Amniotic stem cell (primary cell): ENCODE measurements at places on chromosomes 12 and 14.

DNA sequence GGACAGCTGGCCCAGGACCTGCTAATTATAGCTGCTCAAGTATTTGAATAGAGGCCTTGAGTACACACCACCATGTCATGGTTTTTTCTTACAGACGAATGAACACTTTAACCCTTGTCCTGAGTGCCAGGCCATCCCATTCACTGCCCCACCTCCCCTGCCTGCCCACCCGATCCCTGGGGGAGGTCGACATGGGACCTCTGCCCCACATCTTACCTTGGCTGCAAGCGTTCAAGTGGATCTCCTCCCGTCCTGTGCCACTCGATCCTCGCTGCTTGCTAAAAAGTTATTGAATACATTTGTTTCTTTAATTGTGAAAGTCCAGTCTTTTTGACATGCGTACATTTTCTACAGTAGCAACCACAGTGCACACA is 10.3 kb downstream of the RTL1 start:
- DNase-seq: no peak

- no peak for DNase-seq
Observed at GRCh38 chr12:53464685-53465418, 12.9 kb downstream of the PCBP2 start.

DNA sequence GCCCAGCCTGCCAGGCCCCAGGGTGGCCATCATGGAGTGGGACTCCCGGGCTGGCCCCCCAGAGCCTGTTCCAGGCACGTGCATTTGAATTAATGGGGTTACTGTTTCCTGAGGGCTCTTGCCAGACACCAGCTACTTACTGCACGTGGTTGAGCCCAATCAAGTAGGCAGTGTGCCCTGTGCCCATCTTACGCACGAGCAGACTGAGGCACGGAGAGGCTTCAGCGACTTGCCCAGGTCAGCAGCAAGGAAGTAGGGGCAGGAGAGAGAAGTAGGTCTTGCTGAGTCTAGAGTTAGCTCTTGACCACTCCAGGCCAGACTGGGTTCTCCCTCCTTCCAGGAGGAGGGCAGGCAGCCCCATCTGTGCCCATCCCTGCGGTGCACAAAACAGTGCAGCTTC is 67.7 kb downstream of the DIO3 start:
- no peak for DNase-seq

- no peak for DNase-seq
Observed at GRCh38 chr12:62215506-62215905, 44.7 kb upstream of the USP15 start.

DNA sequence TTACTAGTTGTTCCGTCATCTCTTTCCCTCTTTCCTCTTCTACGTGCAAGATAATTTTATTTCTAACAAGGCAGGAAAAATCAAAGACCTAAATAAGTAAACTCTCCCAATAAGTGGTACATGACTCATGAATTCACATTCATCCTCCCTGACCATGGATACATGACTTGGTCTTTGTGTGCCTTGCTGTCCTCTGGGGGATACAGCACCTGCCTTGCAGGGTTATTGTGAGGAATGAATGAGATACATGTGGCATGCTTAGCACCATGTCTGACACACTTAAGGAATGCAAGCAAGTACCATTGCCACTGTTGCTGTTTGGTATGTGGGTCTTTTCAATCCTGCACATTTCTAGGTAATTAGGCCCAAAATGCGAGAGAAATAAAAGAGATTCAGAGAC is 208.4 kb downstream of the DPF3 start:
- DNase-seq: no peak

DNA sequence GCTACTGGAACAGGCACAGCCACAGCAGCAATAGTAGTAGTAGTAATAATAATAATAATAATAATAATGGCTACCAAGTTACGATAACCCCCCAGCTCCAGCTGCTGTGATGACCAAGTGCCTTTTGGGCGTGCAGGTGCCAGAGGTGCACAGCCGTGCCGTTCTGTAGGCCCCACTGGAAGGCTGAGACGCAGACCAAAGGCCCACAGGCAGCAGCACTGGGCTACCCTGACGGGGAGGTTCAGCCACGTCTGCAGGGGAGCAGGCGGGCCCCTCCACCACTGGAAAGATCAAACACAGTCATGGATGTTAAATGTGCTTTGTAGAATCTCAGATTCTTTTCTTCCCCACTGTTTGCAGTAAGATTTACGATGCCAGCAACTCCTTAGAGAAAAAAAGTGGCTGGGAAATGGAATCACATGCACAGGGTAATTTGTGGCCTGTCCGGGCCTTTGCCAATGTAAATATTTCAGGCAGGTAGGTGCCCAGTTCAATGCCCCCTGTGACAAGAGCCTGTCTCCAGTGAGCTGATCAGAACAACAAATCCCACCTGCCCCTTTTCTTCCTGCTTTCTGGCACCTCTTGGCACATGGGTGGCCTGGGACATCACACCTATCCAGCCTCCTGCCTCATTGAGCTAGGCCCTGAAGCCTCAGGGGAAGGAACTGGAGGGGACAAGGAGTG is 32.6 kb downstream of the CCDC85C start:
- no peak for DNase-seq

DNA sequence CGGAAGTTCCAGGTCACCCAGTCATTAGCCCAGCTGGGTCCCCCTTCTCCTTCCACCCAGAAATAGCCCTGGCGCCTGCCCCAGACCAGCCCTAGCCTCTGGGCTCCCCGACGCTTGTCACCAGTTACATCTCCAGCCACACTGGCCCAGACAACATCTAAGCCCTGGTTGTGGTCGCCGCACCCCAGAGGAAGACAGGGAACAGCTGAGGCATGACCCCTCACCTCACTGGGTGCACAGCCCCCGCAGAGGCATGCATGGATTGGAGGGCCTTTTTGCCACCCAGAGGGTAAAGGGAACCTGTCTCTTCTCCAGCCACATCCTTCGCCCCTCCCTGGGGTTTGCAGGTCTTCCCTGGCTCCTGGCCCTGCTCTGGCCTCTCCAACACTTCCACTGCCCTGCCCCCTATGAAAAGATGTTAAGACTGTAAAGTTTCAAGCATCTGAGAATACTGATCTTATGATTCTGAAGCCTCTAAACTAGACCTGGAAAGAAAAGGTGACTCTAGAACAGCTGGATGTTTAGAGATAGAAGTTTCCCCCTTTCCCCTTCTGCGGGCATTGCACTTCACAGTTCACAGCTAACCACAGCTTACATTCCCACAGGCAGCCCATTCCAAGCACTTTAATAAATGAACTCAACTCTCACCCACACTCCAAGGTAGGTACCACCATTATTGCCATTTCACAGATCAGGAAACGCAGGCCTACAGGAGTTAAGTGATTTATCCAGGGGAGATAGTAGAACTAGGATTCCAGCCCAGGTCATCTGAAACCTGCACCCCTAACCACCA is 14.7 kb downstream of the TMEM119 start:
- DNase-seq: no peak

- DNase-seq: no peak
Observed at GRCh38 chr14:76337635-76338545, 38.0 kb upstream of the ESRRB start.

DNA sequence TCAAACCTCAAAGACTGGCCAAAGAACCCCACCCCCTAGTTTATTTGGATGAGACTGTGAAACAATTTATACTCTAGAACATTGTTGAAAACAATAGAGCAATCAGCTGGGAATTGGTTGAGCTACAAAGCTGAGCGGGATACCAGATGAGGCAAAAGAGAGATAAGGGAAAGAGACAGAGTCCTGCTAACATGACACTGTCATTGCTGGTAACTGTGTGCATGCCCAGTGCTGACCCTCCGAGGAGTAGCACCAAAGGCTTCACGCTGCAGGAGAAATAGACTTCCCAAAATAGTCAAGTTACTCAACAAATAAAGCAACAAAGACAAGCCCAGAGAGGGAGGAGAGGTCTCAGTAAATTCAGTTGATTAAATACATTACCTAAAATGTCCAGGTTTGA is 63.6 kb downstream of the RASSF8 start:
- no peak for DNase-seq

DNA sequence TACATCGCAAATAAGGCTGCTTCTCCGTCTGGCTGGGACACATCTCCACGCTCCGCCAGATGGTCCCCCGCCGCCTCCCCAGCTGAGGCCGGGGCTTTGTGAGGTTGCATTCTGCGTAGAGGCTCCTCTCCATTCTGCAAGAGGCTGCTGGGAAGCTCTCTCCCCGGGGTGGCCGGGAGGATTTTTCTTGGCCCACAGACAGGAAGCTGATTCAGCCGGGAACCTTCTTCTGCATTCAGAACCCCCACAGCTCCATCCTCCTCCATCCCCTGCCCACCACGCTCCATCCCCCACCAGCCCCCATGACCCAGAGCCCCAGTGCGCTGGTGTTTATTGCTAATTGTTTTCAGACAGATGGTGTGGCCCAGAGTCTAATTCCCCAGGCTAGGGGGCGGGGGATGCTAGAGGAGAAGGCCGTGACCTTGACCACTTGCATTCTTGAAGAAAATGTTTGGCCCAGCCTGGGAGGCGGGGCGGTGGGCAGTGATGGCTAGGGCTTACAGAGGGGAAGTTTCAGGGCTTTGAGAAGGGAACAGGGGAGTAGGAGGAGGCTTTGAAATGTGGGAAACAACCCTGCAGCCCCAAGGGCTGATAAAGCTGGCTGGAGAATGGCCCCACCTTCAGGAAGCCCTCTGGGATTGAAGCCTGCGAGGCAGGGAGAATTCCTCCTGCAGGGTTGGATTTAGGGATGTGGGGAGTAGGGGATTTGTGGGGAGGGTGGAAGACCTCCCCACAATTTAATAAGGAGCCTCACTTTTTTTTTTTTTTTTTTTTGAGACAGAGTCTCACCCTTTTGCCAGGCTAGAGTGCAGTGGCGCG is 88.5 kb upstream of the NCOR2 start:
- peak; percentile 20 for DNase-seq

DNA sequence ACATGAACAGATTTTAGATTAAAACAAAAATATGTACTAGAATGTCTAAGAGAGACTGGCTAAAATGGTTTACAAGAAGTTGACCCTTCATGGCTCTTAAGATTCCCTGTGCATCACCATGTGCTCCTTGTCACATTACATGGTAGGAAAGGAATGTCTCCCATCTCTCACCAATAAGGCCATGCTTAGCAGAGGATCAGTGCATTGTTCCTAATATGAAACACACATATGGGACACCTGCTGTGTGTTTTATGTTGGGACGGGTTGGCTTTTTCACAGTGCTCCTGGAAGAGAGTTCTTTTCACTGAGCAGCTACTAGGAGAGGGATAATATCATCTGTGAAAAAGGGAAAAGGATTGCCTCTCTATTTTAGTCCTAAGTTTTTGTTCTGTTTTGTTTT is 9.6 kb downstream of the PFKM start:
- no peak for DNase-seq

GRCh38 chr14:103688906-103689902 is 26.0 kb downstream of the XRCC3 start:
- DNase-seq: no peak

DNA sequence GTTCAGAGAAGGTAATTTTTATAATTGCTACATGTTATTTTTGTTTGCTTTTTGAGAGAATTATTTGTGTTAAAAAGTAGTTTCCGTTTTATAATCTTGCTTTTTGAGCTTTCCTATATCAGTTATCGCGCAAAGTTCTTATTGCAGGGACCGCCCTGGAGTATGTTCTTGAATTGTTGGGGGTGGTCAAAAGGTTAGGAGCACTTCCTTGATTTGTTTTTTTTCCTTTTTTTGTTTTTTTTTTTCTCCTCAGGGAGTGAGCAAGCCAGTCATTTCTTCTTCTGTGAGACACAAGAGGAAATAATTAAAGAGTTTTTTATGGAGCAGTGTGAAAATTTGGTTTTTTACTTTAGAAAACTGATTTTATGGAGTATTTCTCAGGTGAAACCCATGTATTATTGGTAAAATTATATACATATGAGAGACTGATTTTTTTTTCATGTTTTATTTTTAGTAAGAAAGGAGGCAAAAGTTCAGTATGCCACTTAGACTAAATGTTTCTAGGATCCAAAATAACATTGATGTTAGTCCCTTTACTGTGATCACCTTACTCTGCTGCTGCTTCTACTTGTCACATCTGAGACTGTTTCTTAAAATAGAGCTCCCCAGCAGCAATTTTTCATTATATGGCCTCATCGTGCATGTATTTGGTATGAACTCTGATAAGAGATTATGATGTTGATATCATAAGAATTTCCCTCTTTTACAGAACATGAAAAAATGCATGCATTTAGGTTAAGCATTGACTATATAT is 26.6 kb downstream of the PLEKHA5 start:
- no peak for DNase-seq

DNA sequence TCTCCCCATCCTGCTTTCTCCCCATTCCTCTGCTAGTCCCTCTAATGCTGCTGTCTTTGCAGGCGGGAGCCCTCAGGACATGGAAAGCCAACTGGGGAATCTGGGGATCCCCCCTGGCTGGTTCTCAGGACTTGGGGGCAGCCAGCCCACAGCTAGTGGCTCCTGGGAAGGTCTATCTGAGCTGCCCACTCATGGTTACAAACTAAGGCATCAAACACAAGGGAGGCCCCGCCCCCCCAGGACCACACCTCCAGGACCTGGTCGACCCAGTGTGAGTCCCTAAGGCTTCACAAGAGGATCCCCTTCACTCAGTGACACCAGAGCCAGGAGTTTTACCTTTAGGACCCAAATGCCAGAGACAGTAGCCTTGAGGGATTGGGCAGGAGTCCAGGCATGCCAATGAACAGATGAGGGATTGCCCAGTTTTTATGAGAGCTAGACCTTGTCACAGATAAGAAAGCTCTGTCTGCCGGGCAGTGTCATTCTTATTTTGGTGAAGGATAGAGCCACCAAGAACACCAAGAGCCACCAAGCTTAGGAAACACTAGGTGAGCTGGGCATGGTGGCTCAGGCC is 8.0 kb upstream of the CPNE6 start:
- no peak for DNase-seq

DNA sequence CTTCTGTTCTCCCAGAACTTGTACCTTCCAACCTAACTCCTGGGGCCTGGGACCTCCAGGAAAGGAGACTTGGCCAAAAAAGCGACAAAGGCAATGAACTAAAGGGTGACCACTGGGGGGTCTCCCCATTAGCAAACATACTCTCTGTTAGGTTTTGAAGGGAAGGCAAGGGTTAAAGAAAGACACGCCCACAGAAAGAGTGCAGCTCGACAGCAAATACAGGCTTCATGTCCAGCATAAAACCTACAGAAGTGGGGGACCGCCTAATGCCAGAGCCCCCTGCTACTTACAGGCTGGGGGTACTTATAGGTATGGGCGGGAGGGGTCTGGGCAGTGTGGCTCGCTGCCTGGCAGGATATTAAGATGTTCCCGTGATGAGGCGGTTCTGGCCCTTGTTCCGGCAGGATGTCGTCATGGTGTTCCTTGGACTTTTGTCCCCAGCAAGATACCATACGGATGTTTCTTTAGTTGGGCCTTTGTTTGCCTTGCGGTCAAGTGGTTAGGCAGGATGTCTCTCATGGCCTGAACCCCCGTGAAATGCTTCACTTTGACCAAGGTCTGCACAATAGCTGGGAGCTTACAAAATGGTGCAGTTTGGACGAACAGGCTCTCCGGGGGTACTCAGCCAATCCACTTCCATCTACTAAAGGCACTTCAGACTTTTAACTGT is 53.4 kb downstream of the PRMT8 start:
- no peak for DNase-seq

- no peak for DNase-seq
Observed at GRCh38 chr12:40202095-40203059, 22.4 kb upstream of the LRRK2 start.

GRCh38 chr12:12803186-12803585 is 10.0 kb upstream of the DDX47 start:
- DNase-seq: peak; percentile 56
